ENCODE measurements at places on chromosomes 6 and 20.

DNA sequence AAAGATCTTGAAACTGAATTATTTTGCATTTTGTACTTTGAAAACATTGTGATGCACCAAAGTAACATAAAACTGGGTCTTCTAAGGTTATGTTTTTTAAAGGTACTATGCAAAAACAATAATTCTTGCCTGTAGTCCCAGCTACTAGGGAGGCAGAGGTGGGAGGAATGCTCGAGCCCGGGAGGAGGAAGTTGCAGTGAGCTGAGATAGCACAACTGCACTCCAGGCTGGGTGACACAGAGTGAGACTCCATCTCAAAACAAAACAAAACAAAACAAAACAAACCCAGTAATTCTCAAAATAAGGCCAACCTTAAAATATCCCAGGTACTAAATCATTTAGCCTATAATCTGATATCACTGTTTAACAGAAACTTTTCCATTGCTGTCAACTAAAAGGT lies 269.6 kb downstream of the KHDC1L start:
- DNase-seq = peak; percentile 60

- DNase-seq = peak; percentile 79
Observed at GRCh38 chr6:27582928-27583725, 110.2 kb upstream of the ZNF184 start.

- no peak for DNase-seq
Observed at GRCh38 chr20:3188823-3189413, 15.6 kb downstream of the DDRGK1 start.

GRCh38 chr6:39917329-39917728 lies 16.9 kb downstream of the MOCS1 start:
- no peak for DNase-seq

- no peak for DNase-seq
Observed at GRCh38 chr6:111971181-111971841, 82.6 kb upstream of the CCN6 start.

- DNase-seq = no peak
Observed at GRCh38 chr6:118544105-118544504, 4.0 kb upstream of the PLN start.

GRCh38 chr20:45085289-45085688 lies 15.6 kb downstream of the KCNS1 start:
- DNase-seq = no peak

DNA sequence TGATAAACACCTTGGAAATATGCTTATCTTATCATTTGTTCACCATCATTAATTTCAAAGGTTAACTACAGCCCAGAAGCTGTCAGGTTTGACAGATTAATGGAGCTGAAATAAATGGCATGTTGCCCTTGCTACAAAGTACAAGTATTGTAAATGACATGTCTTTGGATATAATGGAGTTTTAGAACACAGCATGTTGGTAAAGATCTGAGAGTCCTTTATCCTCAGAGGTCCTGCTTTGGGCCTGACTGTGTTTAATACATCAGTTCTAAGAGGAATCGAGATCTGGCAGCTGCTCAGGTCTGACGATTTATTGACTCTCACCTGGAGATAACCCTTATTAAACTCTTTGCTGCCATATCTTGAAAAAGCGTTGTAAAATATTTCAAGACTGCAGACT lies 222.7 kb upstream of the OPRM1 start:
- DNase-seq = no peak

DNA sequence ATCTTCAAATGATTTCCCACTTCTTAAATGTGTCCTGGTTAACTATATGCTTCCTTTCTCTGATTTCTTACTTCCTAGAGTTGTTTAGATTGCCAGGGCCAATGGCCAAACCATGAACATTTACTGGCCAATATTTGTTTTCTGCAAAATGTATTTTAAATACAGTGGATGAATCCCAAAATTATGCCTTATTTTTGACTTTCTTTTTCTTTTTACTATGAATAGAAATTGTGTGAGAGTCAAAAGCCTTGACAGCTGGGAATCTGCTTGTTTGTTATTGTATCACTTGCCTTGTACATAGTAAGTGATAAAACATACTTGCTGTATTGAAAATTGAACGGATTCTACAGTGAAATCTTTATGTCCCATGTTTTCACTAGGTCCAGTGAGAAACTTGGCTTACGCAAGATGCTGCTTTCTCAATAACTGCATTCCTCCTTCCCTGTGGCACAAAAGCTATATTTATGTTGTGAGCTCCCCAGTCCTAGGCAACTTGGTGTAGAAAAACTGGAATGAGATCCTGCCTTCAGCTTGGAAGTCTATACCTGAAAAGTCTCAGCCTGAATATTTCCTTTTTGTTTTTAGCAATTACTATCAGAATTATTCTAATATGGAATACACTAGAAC lies 295.2 kb downstream of the EPHA7 start:
- DNase-seq = peak; percentile 8

DNA sequence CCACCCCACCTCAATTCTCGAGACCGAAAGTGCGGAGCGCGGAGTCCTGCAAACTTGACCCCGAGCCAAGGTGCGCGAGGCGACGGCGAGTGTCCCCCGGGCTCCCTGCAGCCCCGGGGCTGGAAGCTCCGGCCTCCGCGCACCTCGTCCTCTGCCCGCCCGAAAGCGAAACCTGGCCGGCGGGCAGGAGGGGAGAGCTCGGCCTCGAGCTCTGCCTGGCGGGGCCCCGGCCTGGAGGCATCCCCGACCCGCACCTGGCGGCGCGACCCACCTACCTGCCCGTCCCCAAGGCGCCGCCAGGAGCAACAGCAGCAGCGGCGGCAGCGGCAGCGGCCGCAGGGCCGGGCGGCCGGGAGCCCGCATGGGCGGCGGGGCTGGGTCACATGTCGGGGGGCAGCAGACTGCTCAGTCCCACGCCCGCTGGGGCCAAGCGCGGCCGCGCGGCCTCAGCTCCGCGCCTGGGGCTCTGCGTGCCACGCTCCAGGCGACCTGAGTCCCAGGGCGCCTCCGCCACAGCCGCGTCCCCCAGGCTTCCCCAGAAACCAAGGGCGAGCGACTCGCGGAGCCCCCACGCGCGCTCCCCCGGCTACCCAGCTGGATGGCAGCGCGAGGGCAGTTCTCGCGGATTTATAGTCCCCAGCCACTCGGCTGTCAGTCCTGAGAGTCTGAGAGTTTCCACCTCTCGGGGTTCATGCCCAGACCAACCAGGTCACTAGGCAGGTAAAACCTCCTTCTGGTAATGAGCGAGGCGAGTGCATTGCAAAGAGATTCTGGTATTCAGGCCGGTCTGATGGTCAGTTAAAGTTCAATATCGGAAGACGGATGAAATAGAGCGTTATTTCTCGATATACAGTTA lies at the start of gene IL20RA:
Gene IL20RA (minus strand): TSS at position 600 of the 856 bp plus-strand sequence. CDS start 237 bp downstream, at position 363.
- no peak for DNase-seq

GRCh38 chr20:63955281-63955826 lies 862 bp downstream of the UCKL1 start:
- peak; percentile 83 for DNase-seq

- no peak for DNase-seq
Observed at GRCh38 chr6:50815436-50816114, 3.1 kb upstream of the TFAP2B start.

GRCh38 chr6:7471171-7471570 lies 70.3 kb upstream of the DSP start:
- DNase-seq = peak; percentile 71

DNA sequence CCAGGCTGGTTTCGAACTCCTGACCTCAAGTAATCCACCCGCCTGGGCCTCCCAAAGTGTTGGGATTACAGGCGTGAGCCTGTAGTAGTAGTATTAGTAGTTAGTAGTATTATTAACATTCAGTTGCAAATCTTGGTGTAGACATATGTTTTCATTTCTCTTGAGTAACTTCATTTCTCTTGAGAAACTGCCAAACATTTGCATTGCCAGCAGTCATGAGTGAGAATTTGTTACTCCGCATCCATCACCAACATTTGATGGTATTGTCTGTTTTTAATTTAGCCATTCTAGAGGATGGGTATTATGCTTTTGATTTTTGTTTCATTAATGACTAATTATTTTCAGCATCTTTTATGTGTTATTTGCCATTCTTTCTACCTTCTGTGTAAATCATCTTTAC lies 1.5 kb upstream of the ERVFRD-1 start:
- DNase-seq = no peak

GRCh38 chr20:10508060-10508459 lies 73.0 kb downstream of the SLX4IP start:
- DNase-seq = no peak

DNA sequence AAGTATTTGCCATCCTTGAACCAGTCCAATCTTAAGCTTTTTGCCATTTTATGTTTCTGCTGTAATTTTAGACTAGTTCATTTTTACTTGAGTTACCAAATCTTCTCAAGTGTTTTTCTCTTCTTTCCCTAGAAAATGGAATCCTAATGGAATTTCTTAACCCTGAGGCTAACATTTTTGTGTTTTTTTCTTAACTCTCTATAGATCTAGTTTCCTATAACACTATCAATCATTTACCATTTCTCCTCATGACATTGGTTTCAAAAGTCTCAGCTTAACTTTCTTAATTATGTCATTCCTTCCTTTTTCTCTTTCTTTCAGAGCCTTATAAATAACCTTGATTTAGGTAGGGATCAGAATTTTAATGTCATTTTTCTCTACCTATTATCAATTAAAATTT lies 54.8 kb downstream of the SENP6 start:
- no peak for DNase-seq

Data from NB4 (cell line).